Activated CD8-positive, alpha-beta memory T cell treated with anti-CD3 and anti-CD28 coated beads for 4 hours (primary cell): ENCODE measurements at places on chromosomes 7 and 10.

DNA sequence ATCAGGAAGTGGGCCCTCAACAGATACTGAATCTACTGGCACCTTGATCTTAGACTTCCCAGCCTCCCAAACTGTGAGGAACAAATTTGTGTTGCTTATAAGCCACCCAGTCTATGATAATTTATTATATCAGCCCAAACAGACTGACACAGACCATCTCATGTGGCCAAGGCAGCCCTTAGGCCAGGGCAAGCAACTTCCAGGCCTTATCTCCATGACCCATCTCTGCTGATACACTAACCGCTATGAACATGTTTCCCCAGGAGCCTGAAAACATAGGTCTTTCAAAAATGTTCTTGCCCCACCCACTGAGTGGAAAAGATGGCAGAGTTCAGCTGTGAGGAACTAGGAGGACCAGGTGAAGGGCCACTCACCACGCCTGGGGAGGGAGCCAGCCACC, 3.2 kb upstream of the BLOC1S2 start:
- no peak for DNase-seq

- no peak for DNase-seq
Measured at GRCh38 chr10:21518641-21519396, 6.7 kb downstream of the SKIDA1 start.

DNA sequence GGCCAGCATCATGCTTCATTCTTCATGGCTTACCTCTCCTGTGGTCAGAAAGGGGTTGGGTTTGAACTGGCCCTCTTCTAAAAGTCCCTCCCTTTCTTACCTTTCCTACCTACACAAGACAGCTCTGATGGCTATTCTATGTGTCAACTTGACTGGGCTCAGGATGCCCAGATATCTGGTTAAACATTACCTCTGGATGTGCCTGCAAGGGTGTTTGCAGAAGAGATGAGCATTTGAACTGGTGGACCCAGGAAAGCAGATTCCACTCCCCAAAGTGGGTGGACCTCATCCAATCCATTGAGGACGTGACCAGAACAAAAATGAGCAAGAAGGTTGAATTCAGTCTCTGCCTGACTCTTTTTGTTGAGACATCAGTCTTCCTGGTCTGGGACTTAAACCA, 79.0 kb upstream of the TCF7L2 start:
- no peak for DNase-seq

- DNase-seq: no peak
Measured at GRCh38 chr7:41503438-41503837, 199.5 kb downstream of the INHBA start.

DNA sequence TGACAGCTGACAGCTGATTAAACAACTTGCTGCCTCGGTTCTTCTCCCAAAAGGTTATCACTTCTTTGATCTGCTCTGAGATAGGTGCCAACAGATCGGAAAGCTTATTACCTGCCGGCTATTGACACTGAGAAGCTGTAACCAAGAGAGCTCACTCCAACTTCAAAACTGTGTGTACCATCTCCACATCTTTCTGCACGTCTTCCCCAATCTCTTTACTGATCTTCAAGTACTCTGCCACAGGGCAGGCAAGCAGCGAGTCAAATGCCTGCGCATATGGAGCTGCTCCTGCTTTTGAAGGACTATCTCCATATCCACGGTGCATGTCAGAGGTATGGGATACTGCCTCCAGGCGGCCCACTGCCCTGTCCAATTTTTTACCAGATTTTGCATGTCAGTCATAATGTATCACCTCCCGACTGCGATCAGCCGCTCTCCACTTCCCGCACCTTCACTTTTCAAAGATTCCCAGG, 352 bp upstream of the ZNF485 start:
- DNase-seq: no peak

GRCh38 chr10:25304606-25305005, 129.8 kb downstream of the GPR158 start:
- no peak for DNase-seq

- no peak for DNase-seq
Measured at GRCh38 chr7:71278257-71278656, 146.3 kb downstream of the GALNT17 start.

DNA sequence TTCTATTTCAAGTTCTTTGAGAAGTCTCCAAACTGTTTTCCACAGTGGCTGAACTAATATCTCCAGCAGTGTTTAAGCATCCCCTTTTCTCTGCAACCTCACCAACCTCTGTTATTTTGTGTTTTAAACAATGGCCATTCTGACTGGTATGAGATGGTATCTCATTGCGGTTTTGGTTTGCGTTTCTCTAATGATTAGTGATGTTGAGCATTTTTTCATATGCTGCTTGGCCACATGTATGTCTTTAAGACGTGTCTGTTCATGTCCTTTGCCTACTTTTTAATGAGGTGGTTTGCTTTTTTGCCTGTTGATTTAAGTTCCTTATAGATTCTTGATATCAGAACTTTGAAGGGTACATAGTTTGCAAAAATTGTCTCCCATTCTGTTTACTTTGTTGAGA, 156.6 kb upstream of the IMMP2L start:
- no peak for DNase-seq

DNA sequence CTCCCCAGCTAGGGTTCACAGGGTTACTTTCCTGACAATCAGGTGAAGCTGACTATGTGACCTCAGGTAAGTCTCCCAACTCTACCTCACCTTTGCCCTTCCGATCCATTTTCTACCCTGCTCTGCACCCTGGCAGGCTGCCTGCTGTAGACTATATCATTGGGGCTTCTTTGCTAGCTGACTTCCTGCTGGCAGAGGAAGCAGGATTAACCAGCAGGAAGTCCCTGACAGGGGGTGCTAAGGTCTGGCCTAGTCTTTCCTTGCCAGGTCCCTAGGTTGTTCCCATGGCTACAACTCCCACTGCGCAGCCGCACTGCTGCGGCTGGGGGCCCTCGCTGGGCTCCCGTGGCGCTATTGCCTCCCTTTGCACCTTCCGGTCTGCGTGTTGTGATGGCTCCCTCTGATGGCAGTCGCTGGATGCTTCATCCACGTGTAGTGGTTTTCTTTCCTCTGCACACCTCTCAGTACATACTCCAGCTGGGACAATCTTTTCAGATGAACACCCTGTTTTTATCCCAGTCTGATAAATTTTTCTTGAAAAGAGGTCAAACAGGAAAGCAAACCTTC, 365.9 kb downstream of the REEP3 start:
- DNase-seq: no peak

DNA sequence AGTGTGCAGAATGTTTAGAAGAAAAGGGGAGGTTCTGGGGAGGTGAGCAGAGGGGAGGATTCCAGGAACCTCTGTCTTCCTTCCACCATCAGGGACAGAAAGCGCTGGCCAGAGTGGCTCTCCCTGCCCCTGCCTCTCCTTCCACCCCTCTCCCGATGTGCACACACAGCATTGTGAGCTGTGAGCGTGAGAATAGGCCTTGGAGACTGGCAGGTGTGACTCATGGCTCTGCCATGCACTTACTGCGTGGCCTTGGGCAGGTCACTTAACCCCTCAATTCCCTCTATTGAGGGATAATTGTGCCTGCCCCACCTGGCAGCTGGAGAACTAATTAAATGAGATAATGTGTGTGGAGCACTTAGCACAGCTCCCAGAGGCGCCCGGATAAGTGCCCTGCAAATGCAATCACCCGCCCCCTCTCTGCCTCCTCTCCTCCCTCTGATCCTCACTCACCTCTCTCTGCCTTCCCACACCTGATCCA, 115.4 kb downstream of the ZMIZ1 start:
- DNase-seq: no peak

GRCh38 chr7:115047958-115048720, 126.2 kb downstream of the MDFIC start:
- no peak for DNase-seq

- DNase-seq: no peak
Measured at GRCh38 chr10:63210611-63211196, 77.6 kb downstream of the NRBF2 start.

DNA sequence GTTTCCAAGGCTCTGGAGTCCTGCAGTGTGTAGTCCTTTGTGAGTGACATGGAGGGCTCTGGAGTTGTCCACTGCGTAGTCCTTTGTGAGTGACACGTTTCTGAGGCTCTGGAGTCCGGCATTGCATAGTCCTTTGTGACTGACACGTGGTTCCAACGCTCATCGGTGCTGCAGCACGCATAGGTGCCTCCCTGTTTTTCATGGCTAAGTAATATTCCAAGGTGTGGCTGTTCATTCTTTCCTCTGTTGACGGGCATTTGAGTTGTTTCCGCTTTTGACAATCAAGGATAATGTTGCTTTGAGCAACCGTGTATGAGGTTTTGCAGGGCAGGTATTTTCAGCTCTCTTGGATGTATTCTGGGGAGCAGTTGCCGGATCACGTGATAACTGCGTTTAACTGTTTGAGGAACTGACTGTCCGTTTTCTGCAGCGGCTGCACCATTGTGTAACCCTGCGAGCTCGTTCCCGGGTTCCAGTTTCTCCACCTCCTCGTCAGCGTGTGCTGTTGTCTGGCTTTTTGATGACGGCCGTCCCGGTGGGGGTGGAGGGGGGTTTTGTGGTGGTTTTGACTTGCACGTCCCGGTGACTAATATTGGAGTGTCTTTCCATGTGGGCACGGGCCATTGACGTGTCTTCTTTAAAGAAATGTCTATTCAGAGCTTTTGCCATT, 21.1 kb downstream of the FAM20C start:
- no peak for DNase-seq

GRCh38 chr10:47030191-47030703, 119.0 kb downstream of the PTPN20 start:
- DNase-seq: no peak

DNA sequence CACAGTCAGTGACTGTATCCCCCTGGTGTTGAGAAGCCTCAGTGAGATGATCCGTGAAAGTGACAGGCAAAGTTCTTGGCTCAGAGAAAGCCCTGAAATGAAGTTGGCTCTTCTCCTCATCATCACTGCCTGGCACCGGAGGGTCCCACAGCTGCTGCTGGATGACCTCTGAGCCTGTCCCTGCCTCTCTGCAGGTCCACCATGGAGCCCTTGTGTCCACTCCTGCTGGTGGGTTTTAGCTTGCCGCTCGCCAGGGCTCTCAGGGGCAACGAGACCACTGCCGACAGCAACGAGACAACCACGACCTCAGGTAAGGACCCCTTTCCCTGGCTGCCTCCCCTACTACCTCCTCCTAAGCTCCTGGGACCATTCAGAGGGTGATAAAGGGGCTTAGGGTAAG, 85.5 kb downstream of the MKI67 start:
- no peak for DNase-seq

GRCh38 chr7:116576350-116577319, 51.8 kb downstream of the CAV1 start:
- DNase-seq: no peak

GRCh38 chr7:7329326-7329725, 147.0 kb downstream of the C1GALT1 start:
- DNase-seq: no peak

GRCh38 chr7:4964506-4964905, 5.5 kb upstream of the MMD2 start:
- DNase-seq: no peak

DNA sequence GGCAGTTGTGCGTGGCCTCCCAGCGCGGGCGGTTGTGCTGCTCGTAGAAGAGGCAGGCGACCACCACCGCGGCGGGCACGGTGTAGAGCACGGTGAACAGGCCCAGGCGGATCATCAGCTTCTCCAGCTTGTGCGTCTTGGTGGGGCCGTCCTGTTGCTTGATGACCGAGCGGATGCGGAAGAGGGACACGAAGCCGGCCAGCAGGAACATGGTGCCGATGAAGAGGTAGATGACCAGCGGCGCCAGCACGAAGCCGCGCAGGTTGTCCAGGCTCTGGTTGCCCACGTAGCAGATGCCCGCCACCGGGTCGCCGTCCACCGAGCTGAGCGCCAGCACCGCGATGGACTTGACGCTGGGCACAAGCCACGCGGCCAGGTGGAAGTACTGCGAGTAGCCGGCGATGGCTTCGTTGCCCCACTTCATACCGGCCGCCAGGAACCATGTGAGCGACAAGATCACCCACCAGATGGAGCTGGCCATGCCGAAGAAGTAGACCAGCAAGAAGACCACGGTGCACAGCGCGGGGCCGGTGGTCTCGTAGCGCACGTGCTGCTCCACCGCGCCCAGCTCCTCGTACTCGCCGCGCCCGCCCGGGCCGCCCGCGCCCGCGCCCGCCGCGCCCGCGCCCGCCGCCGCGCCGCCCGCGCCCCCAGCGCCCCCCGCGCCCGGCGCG, 2.2 kb downstream of the FZD8 start:
- DNase-seq: no peak

GRCh38 chr7:152016947-152017346, 8.5 kb upstream of the GALNT11 start:
- no peak for DNase-seq

DNA sequence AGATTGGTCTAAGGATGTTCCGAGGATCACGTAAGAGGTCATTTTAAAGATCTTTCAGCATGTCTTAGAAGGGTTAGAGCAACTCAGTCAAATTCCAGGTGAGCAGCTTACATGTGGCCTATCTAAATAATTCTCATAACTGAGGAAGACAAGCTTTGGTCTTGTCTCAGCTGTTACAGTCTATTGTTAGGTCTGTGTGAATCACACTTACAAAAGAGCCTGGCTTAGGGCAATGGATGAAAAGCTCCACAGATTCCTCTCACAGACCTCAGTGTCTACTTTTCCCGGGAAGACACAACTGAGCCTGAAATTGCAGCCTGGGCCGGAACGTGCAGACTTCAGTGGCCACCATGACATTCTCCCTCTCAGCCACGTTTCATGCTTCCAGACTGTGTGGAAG, 173.1 kb downstream of the INHBA start:
- DNase-seq: no peak

- no peak for DNase-seq
Measured at GRCh38 chr10:52951824-52952223, 179.2 kb upstream of the MBL2 start.

DNA sequence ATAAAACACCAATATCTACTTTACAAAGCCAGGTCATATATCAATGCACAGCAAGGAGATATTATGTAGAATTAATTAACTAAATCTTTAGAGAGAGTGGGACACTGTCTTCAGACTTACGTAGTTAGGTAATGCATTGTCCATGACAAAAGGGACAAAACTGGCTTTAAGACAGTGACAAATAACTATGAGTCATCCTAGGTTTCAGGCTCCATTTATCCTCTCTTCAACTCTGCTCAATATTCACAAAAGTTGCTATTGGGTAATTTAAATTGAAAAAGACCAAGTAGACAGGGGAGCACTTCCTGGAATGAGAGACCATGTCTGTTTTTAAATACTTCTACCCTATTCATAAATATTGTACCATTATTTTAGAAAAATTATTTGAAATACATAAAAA, 464.5 kb downstream of the ARL4A start:
- DNase-seq: no peak

DNA sequence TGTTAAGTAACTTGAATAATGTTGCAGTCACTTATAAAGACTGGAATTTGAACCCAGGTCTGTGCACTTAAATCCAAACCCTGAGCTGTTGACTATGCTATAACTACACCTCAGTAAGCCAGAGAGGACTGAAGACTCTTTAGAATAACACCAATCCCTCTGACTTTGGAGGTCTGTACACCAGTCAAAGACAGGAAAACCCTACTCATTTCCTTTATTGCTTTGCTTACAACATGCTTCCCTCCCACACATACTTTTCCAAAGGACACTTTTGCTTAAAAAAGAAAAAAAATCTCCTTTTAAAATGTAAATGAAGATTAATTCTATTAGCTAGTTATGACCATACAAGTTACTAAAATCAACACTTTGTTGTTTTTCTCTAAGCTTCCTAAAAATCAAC, 184.7 kb upstream of the KCTD7 start:
- no peak for DNase-seq

- DNase-seq: no peak
Measured at GRCh38 chr7:155226261-155227003, 71.2 kb upstream of the INSIG1 start.
